ENCODE measurements at places on chromosomes 4 and X.

GRCh38 chr4:4323705-4324534 lies 33.9 kb downstream of the ZBTB49 start:
- DNase-seq = no peak

GRCh38 chr4:3742610-3743009 lies 23.6 kb upstream of the ADRA2C start:
- no peak for DNase-seq

DNA sequence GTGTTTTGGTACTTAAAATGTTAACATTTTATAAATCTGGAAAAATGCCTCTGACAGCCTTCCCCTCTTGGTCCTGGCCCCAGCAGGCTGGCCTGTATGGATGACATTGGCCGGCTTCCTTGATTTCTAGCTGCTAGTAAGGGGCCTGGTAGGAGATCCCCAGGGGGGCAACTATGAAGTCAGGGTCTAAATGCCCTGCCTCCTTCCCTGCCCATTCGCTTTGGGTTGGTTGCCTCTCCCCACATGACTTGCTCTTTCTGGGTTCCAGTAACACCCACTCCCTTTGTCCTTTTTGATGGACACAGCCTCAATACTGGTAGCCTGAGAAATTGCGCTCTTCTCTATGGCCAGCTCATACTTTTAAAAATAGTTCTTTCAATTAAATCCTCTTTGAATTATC lies 78.0 kb upstream of the MAD2L1 start:
- DNase-seq = no peak

GRCh38 chr4:158122501-158122900 lies 50.3 kb downstream of the GASK1B start:
- DNase-seq = no peak

DNA sequence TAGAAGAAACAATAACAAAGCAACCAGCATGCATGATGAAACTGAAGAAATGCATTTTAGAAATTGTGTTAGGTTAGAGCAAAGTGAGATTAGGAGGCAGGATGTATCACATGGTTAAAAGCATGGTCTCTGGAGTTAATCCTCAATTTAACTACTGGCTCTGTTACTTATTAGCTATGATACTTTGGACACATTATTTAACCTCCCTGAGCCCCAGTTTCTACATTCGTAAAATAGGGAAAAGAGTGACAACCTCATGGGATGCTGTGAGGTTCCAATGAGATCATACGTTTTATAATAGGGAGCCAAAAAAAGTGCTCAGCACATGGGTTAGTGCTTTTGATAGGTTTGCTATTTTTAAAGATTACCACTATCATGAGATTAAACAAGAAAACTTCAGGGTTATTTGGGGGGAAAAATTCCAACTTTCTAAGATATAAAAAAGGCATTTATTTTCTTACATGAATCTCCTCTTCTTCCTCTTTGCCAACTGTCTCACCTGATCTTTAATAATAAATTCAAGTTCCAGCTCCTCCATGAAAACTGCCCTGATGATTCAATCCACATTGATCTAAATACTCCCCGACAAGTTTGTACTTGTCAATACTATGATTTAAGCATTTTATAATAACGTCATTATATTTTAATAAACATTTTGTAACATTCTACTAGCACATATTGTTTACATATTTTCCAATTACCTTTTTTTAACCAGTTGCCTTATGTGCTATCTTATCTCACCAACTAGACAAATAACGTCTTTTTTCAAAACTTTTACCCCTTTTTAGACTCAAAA lies 4.6 kb downstream of the SEC31A start:
- DNase-seq = no peak

- DNase-seq = no peak
Observed at GRCh38 chrX:118353081-118353850, 7.4 kb downstream of the WDR44 start.

- no peak for DNase-seq
Observed at GRCh38 chr4:184420881-184421416, 53.4 kb downstream of the IRF2 start.

DNA sequence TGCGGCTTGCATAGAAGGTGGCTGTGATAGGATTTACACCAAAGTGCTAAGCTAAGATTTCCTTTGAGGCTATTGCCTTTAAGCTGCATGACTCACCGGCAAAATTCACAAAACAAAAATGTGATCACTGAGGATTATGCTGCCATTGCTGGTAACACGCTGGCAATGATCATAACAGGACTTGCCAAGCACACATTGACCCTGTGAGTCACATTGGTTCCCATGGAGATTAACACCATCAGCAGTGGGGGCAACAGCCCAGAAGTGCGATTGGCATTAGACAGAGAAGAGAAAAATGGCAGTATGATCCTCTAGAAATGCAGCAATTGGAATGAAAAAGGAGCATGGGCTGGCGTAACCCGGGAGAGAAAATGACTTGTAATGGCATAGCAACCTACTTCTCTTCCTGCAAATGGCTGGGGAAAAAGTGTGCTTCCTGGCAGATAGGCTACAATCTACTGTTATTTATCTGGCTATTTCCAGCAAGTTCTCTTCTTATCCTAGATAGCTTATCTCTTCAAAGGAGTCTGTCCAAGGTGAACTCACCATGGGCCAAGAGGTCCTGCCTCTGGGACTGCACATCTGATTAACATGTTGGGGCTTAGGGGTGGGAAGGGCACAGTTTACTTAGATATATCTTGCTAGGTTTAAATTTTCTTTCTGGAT lies 314.2 kb upstream of the IGFBP7 start:
- no peak for DNase-seq

GRCh38 chr4:38123555-38123954 lies 163.4 kb downstream of the PTTG2 start:
- DNase-seq = no peak

GRCh38 chr4:123824524-123824923 lies 427.9 kb downstream of the SPRY1 start:
- no peak for DNase-seq

- no peak for DNase-seq
Observed at GRCh38 chr4:8279321-8280157, 10.0 kb downstream of the HTRA3 start.

GRCh38 chrX:2552621-2553201 lies 51.9 kb upstream of the DHRSX start:
- DNase-seq = no peak

- DNase-seq = no peak
Observed at GRCh38 chr4:105461221-105461620, 12.6 kb downstream of the PPA2 start.

- DNase-seq = no peak
Observed at GRCh38 chr4:38001927-38002326, 41.7 kb downstream of the PTTG2 start.

- no peak for DNase-seq
Observed at GRCh38 chrX:96909291-96909690, 25.6 kb downstream of the RPA4 start.

GRCh38 chr4:158458271-158458895 lies 63.3 kb upstream of the RXFP1 start:
- no peak for DNase-seq

- no peak for DNase-seq
Observed at GRCh38 chr4:25872851-25873631, 10.3 kb upstream of the SEL1L3 start.

DNA sequence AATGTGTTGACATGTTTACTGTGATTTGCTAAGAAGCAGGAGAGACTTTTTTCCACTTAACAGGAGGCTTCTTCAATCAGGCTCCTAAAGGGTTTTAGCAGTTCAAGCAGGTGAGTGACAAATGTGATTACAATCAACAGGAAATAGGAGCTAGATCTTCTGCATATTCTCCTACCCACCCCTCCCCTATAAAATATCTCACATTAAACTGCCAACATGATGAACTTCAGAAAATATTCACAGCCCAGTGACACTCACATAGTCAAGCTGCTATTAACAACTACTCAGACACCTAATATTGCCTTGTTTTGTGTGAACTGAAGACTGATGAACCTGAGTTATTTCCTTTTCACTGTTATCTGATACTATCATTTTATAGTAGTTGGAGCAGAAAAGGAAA lies 55.9 kb upstream of the ANTXR2 start:
- DNase-seq = no peak

DNA sequence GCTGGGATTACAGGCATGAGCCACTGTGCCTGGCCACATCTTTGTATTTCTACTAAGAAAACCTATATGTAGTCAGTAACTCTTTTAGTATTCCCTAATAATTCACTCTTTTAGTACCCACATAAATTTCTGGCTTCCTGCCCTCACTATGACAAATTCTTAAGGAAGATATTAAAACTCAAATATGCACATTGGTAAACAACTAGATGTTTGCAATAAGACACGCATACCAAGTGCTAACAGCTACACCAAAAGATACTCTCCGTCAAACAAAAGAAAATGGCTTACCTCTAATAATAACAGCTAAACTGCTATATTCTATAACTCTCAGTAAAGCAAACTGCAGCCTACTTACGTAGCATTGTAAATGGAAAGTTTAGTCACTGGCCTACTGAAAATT lies 6.3 kb downstream of the UBA6 start:
- no peak for DNase-seq

- DNase-seq = no peak
Observed at GRCh38 chrX:30590368-30590767, 12.8 kb upstream of the TASL start.

DNA sequence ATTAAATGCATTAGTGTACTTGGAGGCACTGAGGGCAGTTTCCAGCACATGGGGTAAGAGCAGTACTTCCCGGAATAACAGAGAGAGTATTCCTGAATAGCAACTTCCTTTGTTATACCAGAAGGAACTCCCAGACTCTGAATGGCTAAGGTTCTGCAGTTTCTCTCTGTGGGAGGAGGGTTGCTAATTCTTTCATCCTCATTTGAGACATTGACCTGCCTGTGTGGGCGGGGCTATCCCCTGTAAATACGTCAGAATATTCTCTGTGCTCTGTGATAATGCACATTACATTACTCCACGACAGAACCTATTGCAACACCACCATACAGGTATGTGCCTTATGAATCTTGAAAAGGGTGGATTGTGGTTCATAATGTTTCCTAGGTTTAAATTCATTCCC lies 52.7 kb downstream of the SPINK2 start:
- no peak for DNase-seq

DNA sequence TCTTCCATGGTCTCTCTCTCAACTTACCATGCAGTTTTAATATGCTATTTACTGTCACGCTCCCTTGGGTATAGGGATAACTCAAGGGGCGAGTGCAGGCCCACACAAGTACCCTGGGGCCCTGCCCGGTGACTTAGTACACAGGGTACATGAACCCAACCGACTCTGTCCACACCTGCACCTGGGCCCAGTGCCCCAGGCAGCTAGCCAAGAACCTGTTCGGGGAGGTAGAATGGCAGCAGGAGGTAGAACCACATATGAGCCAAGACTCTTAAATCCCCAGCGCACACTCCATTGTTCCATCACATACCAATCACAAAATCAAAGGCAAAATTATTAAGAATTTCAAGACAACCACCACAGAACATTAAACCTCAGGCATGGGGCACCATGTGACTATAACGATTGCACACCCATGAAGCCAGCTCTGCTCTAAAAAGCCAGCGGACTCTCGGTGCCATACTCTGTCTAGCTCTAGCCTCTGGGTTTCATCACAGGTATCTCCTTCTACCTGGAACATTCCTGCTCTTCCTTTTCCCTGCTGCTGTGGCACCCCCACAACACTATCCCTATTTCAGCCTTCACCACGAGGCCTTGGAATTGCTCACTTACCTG lies 14.6 kb downstream of the PHF8 start:
- DNase-seq = no peak

DNA sequence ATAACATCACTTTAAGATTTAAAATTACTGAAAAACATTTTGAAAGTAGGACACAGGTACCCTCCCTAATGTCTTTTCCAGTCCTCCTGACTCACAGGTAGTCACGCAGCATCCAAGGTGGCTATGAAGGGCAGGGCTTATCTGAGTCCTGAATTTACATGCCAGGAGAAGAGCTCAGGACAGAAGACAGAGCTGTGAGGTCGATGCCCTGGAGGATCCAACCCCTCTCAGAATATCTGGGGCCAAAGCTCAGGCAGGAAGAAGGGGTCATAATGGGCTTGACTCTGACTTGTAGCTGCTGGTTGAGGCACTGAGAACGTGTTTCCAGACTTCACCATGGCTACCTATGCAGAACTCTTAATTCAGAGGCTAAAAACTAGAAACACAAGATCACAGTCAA lies 177.5 kb downstream of the AASDH start:
- no peak for DNase-seq

DNA sequence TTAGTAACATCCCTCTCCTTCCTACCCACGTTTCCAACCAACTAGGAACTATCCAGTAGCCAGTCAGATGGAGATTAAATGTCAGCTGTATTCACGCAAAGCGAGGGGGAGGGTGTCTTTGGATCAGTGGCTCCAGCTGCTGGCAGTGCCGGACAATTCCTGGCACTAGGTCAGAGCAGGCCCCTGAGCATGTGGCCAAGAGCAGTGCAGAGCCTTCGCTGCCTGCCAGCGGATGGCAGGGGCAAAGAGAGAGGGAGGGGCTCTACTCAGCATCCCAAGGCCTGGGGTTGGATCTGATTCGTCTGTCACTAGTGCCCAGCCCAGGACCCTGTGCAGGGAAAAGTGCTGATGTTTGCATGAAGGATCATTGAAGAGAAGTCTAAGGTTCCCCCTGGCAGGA lies 28.7 kb upstream of the JAKMIP1 start:
- no peak for DNase-seq

- no peak for DNase-seq
Observed at GRCh38 chr4:16122308-16122711, 38.5 kb upstream of the PROM1 start.

DNA sequence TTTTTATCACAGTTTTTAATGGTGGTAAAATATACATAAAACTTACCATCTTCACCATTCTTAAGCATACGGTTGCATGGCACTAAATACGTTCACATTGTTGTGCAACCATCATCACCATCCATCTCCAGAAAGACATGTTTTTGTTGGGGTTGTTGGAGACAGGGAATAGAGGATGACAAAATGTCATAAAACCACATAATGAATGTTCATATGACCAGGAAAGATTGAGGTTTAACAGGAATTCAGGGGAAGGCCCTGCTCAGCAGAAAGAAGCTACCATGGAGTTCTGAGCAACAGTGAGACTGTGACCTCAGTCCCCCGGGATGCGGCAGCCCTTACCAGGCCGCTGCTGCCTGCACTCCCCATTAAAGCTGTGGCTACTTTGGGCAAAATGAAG lies 63.9 kb upstream of the TRIM2 start:
- DNase-seq = no peak

- no peak for DNase-seq
Observed at GRCh38 chrX:111164728-111165127, 68.7 kb downstream of the PAK3 start.

GRCh38 chr4:70873216-70873615 lies 29.0 kb upstream of the MOB1B start:
- DNase-seq = no peak

GRCh38 chr4:111954550-111954949 lies 190.7 kb upstream of the FAM241A start:
- no peak for DNase-seq

- no peak for DNase-seq
Observed at GRCh38 chr4:68359508-68359907, 9.6 kb upstream of the YTHDC1 start.

- DNase-seq = no peak
Observed at GRCh38 chr4:13762130-13762529, 134.6 kb upstream of the BOD1L1 start.

- no peak for DNase-seq
Observed at GRCh38 chr4:138348055-138348454, 105.9 kb upstream of the SLC7A11 start.

- DNase-seq = no peak
Observed at GRCh38 chr4:56414135-56414670, 21.2 kb downstream of the PPAT start.

GRCh38 chrX:25204182-25204581 lies 188.4 kb upstream of the ARX start:
- no peak for DNase-seq

All from activated CD8-positive, alpha-beta memory T cell treated with anti-CD3 and anti-CD28 coated beads for 4 hours (primary cell).